ENCODE measurements at places on chromosomes 7 and 10. TPM values are rescaled to one million over a fixed set of nuclear protein-coding genes. Genes with fewer than 3 reads are reported as not detected.

Gene CCSER2
- 18.5 TPM for total RNA-seq

Gene BCAP29
- 73.2 TPM for total RNA-seq

Gene ENTPD1
- total RNA-seq = 41.6 TPM

Gene HYAL4
- total RNA-seq = not detected

Gene DNTT
- total RNA-seq = not detected

Gene RPEL1
- total RNA-seq = not detected

Data from ascending aorta (tissue), 2 donors.